ENCODE measurements at places on chromosomes 2 and 18.

DNA sequence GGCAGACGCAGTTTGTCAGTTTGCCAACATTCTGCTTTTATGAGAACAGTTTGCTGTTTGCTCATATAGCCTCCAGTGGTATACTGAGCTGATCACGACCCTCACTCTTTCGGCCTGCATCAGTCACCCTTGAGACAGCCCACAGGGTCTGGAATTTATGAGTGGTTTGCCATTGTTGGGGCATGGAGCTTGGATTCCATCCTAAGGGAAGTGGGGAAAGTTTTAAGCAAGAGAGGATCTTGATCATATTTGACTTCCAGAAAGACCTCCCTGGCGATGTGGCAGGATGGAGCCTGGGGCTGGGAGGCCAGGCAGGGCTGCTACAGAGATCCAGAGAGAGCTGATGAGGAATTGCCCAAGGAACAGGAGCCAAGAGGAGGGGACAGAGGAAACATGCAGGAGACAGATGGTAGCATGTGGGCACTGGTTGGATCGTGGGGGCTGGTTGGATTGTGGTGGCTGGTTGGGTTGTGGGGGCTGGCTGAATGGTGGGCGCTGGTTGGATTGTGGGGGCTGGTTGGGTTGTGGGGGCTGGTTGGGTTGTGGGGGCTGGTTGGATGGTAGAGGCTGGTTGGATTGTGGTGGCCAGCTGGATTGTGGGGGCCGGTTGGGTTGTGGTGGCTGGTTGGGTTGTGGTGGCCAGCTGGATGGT, 27.3 kb upstream of the GPR17 start:
- DNase-seq: no peak

GRCh38 chr2:197435598-197436420, 981 bp upstream of the SF3B1 start:
- DNase-seq: no peak

DNA sequence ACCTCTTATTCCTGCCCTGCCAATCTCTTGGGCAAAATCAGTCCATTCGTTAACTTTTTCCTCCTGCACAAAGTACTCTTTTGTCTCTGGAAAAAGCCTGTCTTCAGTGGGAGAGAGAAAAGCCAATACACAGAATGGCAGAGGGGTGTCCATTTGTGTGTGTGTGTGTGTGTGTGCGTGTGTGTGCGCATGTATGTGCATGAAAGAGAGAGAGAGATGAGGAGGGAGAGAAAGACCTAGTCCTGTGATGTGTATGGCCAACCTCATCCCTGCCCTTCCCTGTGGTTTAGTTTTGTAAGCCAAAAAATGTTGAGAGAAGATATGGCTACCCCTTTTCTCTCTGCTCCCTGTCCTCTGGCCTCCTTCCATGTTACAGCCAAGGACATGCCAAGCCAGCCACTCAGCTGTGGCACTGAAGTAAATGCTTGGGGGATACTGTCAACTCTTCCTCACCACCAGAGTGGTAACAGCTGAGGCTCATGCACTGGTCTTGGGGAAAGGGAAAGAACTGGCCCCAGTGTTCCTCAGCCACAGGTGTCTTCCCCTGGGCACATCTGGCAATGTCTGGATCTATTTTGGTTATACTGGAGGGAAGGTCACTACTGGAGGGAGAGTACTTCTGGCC, 10.6 kb downstream of the SLC4A5 start:
- no peak for DNase-seq

DNA sequence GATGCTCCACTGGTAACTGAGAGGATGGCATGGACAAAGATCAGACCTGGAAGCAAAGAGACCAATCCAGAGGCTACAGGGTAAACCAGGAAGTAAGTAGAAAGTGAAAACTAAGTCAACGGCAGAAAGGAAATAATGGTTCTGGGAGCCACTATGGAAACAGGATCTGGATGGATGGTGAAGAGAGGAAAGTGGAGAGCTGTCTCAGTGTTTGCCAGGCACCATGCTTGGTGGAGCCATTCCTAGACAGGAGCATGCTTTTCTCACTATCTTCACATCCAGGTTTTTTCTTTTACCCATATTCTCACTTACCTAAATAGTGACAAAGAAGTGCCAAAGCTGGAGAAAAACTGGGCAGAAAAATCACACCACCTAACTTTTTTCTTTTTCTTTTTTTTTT, 22.2 kb downstream of the ZNF521 start:
- no peak for DNase-seq

DNA sequence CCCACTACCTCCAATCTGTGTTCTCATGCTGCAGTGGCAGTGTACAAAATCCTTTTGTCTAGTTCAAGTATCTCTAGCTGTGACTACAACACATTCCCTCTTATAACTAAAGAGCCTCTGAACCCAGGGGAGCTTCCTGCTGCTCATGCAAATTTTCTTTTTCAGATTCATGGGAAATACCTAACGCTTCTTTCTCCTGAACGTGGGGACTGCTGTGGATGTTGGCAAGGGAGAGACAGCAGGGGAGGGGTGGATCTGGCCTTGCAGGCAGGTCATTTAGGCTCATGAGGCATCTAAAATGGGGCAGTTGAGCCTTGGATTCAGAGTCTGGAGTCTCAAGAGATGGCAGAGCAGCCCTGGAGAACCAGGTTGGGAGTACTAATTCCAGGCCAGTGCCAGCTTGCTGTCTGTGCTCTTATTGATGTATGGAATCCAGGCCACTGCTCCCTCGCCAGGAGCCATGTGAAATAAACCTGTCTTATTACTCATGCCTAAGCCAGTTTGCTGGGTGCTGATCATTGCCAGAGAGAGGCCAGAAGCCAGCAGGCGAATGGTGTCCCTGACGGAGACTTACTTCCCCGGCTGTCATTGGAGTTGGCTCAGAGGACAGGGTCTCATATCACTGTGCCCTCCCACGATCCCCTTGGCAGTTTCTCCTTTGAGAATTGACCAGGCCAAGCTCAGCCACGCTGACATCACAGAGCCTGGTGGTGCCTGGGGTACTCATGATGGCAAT, 29.2 kb upstream of the TNP1 start:
- DNase-seq: no peak

- DNase-seq: no peak
Observed at GRCh38 chr2:138787053-138787666, 7.0 kb upstream of the NXPH2 start.
